ENCODE measurements at places on chromosomes 12 and 14. TPM values are rescaled to one million over a fixed set of nuclear protein-coding genes. Genes with fewer than 3 reads are reported as not detected.

The SOX5 gene
- polyA plus RNA-seq = 0.08 TPM

The CPNE6 gene
- polyA plus RNA-seq = 0.20 TPM

The CEP170B gene
- not detected for polyA plus RNA-seq

The LRRK2 gene
- 1.1 TPM for polyA plus RNA-seq

The LMNTD1 gene
- polyA plus RNA-seq = not detected

The DHRS4L2 gene
- polyA plus RNA-seq = 26.5 TPM

The ING4 gene
- polyA plus RNA-seq = 21.4 TPM

The TM9SF1 gene
- polyA plus RNA-seq = 38.8 TPM

The GCH1 gene
- 36.7 TPM for polyA plus RNA-seq

The TSHR gene
- polyA plus RNA-seq = not detected

The TMEM116 gene
- polyA plus RNA-seq = 13.0 TPM

The AGAP2 gene
- 2.5 TPM for polyA plus RNA-seq

The CIROP gene
- not detected for polyA plus RNA-seq

The AQP6 gene
- polyA plus RNA-seq = not detected

The EIF2S3B gene
- polyA plus RNA-seq = 0.14 TPM

The DNAJC22 gene
- polyA plus RNA-seq = 0.07 TPM

The MSI1 gene
- not detected for polyA plus RNA-seq

The CLEC2A gene
- polyA plus RNA-seq = not detected

The AICDA gene
- 24.0 TPM for polyA plus RNA-seq

The NPFF gene
- polyA plus RNA-seq = not detected

The AQP2 gene
- not detected for polyA plus RNA-seq

The FGF23 gene
- not detected for polyA plus RNA-seq

The LRTM2 gene
- polyA plus RNA-seq = not detected

The NRXN3 gene
- 1.1 TPM for polyA plus RNA-seq

The PLEKHH1 gene
- polyA plus RNA-seq = 0.24 TPM

The FAM186B gene
- 0.59 TPM for polyA plus RNA-seq

The ANKS1B gene
- polyA plus RNA-seq = not detected

The SLC17A8 gene
- polyA plus RNA-seq = not detected

The IFT43 gene
- 22.4 TPM for polyA plus RNA-seq

The KCNMB4 gene
- not detected for polyA plus RNA-seq

The TGM1 gene
- polyA plus RNA-seq = 0.93 TPM

The TRMT61A gene
- 19.8 TPM for polyA plus RNA-seq

The AMIGO2 gene
- polyA plus RNA-seq = not detected

The KERA gene
- not detected for polyA plus RNA-seq

The CCDC38 gene
- 0.05 TPM for polyA plus RNA-seq

The GPD1 gene
- 0.30 TPM for polyA plus RNA-seq

The TAS2R42 gene
- polyA plus RNA-seq = not detected

The RDH16 gene
- polyA plus RNA-seq = 0.05 TPM

The VRTN gene
- not detected for polyA plus RNA-seq

The PLEKHD1 gene
- polyA plus RNA-seq = not detected

The C12orf54 gene
- 2.6 TPM for polyA plus RNA-seq

The C12orf60 gene
- 4.6 TPM for polyA plus RNA-seq

The KLHL42 gene
- 5.7 TPM for polyA plus RNA-seq

The PTPRQ gene
- not detected for polyA plus RNA-seq

The NRL gene
- 0.14 TPM for polyA plus RNA-seq

The PLA2G1B gene
- not detected for polyA plus RNA-seq

The POTEG gene
- polyA plus RNA-seq = not detected

The RESF1 gene
- 37.6 TPM for polyA plus RNA-seq

The TMEM63C gene
- not detected for polyA plus RNA-seq

The MGST1 gene
- 236 TPM for polyA plus RNA-seq

The GLS2 gene
- polyA plus RNA-seq = 6.4 TPM

The CFAP73 gene
- not detected for polyA plus RNA-seq

The KRT6C gene
- not detected for polyA plus RNA-seq

The KRT79 gene
- polyA plus RNA-seq = not detected

The GLRX5 gene
- 139 TPM for polyA plus RNA-seq

The GALNT6 gene
- polyA plus RNA-seq = 18.6 TPM

Data from GM12878 (cell line).